ENCODE measurements at places on chromosomes 13 and 19.

DNA sequence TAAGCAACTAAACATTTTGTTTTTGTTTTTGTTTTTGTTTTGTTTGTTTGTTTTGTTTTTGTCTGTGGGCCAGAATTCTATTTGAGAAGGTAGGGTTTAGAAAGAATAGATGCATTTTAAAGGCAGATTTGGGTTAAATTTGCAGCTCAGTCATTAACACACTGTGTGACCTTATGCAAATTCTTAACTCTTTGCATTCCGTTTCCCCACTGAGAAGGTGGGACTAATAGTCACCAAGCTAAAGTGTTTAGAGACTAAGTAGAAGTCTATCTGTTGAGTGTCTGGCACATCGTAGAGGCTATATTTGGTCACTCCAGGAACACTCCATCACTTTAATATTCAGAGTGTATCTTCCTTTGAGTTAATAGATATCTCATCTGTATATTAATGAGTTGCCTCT, 87.1 kb downstream of the CCNA1 start:
- DNase-seq: no peak

GRCh38 chr19:23283925-23284324, 33.7 kb upstream of the ZNF724 start:
- peak; percentile 47 for DNase-seq

DNA sequence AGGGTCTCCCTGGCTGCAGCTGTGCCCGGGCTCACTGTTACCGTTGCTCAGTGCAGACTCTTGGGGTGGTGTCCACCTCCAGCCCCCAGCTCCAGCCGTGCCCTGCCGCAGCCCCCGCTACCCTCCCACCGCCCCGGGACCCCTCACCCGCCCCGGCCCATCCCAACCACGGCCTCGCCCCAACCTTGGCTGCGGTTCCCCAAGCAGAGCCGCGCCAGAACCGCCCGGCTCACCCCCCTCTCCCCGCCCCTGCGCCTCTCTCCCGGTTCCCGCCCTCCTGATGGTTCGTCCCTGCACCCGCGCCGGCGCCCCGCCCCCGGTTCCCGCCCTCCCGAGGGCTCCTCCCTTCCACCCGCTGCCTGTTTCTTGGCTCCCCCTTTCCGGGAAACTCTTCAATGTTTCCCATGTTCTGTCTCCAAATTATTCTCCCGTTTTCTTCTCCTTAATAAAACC, 40.3 kb downstream of the ANKRD10 start:
- DNase-seq: peak; percentile 66

GRCh38 chr13:59631271-59631670, 532.5 kb downstream of the DIAPH3 start:
- DNase-seq: no peak

DNA sequence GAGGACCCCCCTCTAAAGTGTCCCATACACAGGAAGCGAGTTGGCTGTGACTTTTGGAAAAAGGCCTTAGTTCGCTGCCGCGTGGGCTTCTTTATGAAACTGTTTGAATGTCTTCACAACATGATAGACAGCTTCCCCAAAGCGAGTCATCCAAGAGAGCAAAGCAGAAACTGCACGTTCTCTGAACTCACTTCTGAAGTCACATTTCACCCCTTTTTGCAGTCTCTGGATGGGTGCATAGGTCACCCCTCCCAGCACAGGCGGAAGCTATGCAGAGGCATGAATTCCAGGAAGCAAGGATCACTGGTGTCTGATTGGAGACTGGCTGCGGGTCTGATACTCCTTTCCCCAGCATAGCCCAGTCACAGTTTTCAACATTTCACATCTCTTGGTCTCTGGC, 10.6 kb downstream of the GPI start:
- no peak for DNase-seq

- no peak for DNase-seq
Measured at GRCh38 chr13:112952759-112953551, 16.1 kb upstream of the MCF2L start.

GRCh38 chr19:8466018-8466417, 21.2 kb downstream of the HNRNPM start:
- no peak for DNase-seq

DNA sequence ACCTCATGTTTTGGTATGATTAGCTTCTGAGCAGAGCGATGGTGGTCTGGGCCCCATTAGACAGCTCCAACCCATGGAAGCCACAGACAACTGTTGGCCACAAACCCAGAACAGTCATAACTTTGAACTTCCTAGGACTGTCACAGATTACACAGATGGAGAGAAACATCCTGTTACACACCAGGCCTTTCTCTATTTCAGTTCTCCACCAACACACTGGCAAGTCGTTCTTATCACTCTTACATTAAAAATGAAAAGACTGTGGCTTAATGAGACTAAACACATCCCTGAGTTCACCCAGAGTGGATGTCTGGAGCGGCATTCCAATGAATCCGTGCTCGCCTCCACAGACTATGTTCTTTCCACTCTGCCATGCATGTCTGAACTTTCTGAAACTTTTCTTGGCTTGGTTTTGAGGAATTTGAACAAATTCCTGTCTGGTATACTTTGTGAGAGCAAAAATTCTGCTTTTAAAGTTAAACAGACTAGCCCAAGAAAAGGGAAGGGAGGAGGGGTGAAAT, 109.1 kb downstream of the NALCN start:
- no peak for DNase-seq

GRCh38 chr19:38193445-38193844, 30.6 kb downstream of the DPF1 start:
- DNase-seq: no peak

- no peak for DNase-seq
Measured at GRCh38 chr13:25729201-25729600, 322.6 kb downstream of the SHISA2 start.

- DNase-seq: no peak
Measured at GRCh38 chr19:18218600-18218999, 7.6 kb downstream of the PDE4C start.

DNA sequence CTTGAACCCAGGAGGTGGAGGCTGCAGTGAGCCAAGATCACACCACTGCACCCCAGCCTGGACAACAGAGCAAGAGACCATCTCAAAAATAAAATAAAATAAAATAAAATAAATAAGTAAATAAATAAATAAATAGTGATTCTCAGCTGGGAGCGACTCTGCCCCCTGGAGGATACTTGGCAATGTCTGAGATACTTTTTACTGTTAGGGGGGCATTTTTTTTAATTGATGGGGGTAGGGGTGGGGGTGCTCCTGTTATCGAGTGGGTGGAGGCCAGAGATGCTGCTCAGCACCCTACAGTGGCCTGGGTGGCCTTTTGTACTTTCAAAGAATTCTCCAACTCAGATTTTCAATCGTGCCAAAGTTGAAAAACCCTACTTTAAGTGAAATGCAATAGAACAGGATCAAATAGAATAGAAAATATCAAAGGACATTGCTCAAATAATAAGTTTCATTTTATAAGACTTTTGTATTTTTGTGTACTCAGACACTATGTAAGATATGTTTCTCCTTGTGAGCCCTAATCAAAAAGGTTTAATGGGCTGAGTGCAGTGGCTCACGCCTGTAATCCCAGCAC, 7.1 kb upstream of the CLPP start:
- DNase-seq: peak; percentile 34

GRCh38 chr19:5170329-5170745, 170.3 kb downstream of the PTPRS start:
- DNase-seq: no peak
